ENCODE measurements at places on chromosomes 4 and X.

DNA sequence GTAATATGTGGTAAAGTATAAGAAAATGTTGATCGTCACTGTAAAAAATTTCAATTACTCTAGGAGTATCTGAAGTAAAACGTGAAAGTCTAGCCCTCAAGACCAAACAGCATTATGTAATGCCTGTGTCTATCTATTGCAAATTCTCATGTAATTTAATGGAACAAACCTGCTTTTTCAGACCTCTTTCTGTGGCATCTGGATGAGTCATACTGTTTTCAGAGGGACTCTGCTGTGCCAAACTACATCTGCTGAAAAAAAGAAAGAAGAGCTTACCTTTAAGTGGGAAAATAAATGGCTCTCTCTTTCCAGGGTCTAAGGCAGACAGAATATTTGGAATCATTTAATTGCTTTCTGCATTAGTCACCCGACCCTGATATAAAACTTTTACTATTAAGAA, 89.8 kb upstream of the ARMCX2 start:
- DNase-seq, result no peak

GRCh38 chr4:122131562-122132157, 20.5 kb upstream of the BLTP1 start:
- no peak for DNase-seq

DNA sequence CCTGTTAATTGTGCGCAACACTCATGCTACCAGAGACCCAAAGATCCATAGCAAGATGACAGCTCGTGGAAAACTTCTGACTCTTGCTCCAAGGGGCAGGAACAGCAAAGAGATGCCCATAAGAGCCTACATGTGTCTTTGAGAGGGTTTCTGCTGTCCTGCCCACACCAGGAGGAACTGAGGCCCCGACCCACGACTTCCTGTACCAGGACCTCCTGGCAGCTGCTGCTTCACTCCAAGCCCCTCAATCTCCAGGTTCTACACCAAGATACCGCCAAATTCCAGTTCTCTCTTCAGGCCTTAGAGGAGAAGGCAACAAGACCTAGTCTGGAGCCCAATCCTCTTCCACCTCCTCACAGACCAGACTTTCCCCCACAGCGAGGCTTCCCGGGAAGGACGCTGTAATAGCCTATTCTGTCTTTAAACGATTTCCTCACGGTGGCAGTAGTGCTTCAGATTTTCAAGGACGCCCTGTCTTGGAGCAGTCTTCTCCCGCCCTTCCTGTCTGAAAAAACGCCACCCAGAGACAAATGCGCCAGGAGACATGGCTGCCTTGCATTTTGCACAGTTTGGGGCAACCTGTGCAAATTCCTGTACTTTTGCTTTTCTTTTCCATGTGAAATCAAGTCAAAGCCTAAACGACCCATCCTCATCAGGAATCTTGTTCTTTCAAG, 230.2 kb upstream of the STK26 start:
- DNase-seq, result no peak

DNA sequence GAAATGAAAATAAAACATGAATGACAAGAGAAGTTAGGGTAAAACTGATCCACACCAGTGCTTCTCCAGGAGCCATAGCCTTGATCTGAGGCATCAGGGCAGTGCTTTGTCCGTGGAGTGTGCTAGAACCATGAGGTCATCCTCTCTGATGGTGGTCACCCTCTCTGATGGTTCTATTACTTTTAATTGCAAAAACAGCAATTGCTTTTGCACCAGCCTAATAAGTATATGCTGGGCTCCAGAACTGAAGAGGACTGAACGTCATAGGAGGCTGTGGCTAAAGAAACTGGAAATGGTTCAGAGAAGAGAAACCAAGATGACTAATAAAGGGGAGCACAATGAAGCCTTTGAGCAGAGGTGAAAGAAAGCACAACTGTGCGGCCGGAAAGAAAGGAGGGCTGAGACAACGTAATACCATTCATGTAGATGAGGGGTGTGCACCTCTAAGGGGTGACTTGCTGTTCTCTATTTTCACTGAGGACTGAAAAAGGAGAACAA, 17.0 kb upstream of the TMEM154 start:
- no peak for DNase-seq

DNA sequence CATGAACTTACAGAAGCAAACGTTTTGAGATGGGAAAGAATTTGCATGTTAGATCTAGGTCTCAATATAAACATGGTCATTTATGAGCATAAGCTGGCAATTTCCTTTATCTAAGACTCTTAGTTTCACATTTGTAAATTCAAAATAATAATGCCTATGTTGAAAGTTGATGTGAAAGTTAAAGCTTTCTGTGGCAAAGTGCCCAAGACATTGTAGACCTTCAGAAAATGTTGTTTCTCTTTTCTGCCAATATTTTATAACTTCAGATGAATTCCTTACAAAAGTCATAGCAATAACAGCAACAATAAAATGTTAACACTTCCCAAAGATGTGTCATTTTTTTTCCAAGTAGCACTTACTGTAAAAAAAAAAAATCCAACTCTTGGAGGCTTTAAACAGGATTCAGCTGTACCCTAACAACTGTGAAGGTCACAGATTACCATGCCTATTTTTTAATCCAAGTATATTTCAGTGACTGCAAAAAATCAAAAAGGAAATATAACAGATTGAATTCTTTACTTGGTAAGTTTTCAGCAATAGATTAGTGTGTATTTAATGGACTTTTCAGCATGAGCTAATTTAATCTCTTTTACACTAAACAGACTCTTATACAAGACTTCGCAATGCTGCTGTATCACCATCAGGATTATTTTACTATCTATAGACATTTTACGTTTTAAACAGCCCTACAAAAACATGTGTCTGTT, 206.5 kb upstream of the PDE5A start:
- no peak for DNase-seq

GRCh38 chrX:6169407-6169806, 59.3 kb downstream of the NLGN4X start:
- DNase-seq, result no peak

- DNase-seq, result no peak
These were observed 16.2 kb downstream of the NPNT start for GRCh38 chr4:105911426-105911825.

DNA sequence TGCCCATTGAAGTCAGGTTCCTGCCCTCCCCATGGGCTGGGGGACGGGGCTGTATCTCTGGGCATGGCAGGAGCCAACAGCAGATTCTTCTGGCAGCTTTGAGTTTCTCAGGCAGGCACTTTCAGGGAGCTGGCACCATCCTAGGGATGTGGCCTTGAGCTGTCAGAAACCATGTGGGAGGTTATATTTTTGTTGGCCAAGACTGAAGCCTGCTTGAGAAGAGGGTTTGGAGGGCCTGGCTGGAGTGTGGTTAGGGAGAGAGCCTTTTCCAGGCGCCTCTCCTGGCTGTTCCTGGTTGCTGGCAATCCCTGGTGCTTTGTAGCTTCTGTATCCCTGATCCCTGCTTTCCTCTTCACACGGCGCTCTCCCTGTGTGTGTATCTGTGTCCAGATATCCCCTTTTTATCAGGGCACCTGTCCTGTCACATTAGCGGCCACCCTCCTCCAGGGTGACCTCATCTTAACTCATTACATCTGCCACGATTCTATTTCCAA, 30.6 kb upstream of the SORCS2 start:
- DNase-seq, result no peak

DNA sequence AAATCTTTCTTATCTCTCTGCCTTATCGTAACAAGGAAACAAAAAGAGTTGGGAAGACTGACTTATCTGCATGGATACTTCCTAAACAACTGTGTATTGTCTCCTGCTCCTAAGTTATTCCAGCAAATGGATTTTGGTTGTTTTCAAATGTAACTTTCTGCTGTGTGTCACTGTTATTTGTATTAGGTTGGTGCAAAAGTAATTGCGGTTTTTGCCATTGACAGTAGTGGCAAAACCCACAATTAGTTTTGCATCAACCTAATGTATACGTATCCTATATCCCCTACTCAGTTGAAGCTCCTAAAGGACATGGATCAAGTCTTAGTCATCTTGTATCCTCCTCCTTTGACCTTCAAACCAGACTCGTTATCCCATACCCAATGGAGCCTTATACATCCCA, 263.4 kb upstream of the GPR101 start:
- no peak for DNase-seq

DNA sequence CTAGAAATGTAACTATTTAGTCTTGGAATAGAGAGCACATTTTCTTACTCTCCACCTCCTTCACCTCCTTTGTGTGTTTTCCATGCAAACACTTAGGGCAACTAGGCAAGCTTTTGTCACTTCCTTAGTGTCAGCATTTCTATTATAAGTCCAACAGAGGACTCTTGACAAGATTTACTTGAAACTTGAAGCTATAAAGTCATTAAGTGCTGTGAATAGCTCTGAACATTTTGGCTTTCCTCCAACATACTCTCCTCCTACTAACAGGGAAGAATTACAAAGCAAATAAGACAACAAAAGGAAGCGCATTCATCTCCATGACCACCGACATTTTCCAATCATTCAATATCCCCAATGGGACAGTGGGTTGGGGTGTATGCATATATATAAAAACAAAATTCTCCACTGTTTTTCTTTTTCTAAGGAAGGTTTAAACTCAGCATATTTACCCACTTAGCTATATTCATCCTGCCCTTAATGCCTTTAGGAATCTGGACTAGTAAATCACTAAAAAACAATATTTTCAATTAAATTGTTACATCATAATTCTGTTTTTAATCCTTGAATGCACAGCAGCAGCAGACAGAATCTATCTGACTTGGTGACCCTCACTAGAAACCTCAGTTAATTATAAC, 264.6 kb downstream of the SNCA start:
- no peak for DNase-seq

GRCh38 chr4:53055274-53055673, 193.2 kb downstream of the RASL11B start:
- no peak for DNase-seq

DNA sequence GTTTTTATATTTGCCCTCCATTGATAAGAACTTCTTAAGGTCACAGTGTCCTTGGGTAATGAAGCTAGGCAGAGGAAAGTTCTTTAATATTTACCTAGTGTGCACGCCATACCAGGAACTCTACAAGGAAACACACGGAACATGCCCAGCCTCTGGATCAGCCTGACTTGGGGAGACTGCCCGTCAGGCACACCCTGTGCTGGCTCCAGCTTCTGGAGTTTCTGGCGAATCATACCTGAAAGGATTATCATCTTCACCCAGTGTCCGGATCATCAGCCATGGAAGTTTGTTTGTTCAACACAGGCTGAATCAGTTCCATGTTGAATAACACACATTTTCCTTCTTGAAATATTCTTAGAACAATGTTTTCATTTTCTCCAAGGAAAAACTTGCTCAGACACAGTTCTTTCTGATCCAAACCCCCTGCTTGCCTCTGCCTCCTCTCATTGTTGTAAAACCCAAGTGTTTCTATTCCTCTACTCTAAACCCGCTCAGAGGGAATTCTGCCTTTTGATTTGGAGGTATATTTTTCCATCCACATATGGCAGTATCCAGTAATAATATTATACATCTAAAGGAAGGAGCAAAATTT, 176.7 kb downstream of the SHROOM3 start:
- DNase-seq, result no peak

GRCh38 chrX:39855748-39856129, 242.0 kb downstream of the BCOR start:
- peak; percentile 50 for DNase-seq
